Activated CD4-positive, alpha-beta T cell treated with anti-CD3 and anti-CD28 coated beads, Interleukin-2, Interleukin-6, amounts not matched to agents 100 ng/mL and 50 ng/mL, durations not matched to agents 16 hours and 8 hours (primary cell): ENCODE measurements at places on chromosomes 6 and 20.

DNA sequence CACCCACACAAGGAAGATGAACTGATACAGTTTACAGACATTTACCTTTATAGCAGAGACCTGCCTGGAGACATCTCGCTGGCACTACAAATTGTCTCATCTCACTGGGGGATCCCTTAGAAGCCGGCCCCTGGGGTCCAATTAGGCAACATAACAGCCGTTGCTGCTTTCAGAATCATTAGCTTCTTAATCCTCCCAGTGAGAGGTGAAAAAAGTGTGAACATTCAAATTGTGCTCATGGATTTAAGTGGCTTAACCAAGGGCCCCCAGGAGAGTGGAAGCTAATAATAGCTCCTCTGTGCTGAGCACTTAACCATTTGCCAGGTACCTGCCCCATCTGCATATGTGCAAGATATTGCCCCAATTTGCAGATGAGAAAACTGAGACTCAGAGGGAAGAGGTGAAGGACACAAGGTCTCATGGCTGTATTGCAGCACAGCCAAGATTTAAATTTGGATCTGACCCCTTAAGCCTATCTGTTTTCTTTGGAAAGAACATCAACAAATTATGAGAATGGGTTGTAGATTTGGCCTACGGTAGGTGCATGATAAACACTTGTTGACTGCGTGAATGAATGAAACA lies 101.0 kb downstream of the EYA2 start:
- DNase-seq: no peak

- DNase-seq: no peak
These were observed 117.7 kb downstream of the PLEKHG1 start for GRCh38 chr6:150717419-150717818.

- no peak for DNase-seq
These were observed 12.0 kb upstream of the MRPS10 start for GRCh38 chr6:42229506-42230119.

GRCh38 chr6:86563197-86563596 lies 374.1 kb upstream of the HTR1E start:
- no peak for DNase-seq

DNA sequence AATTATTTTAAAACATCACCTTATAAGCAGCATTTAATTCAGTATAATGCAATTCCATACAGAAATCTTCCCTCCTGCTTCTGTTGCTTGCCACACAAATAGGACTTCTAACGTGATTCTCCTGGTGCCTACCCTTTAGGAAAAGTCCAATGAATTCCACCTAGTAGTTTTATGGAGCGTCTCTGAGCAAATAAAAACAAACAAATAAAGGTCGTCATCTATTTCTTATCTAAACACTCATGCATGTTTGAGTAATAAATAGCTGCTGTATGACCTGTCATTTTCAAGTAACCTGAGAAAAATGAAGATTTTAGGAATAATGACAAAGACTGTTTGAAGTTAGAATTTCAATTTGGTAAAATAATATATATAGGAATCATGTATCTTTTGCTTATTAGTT lies 102.7 kb downstream of the BMP5 start:
- DNase-seq: no peak

DNA sequence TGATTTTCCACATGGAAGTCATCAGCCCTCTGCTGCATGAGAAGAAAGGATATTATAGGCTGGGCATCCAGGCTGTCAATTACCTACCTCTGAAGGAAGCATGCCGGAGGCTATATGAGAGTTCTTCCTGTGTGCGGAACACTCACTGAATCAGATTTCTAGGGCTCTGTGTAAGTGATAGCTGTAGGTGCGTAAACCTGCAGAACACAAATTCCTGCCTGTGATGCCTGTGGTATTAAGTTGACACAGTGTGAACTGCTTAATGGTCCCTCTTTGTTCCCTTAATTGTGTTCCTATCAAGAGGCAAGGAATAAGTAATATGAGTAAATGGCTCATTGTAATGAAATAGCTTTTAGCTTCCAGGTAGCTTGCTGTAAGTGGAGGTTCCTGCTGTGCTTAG lies 103.3 kb downstream of the ANKS1A start:
- no peak for DNase-seq

DNA sequence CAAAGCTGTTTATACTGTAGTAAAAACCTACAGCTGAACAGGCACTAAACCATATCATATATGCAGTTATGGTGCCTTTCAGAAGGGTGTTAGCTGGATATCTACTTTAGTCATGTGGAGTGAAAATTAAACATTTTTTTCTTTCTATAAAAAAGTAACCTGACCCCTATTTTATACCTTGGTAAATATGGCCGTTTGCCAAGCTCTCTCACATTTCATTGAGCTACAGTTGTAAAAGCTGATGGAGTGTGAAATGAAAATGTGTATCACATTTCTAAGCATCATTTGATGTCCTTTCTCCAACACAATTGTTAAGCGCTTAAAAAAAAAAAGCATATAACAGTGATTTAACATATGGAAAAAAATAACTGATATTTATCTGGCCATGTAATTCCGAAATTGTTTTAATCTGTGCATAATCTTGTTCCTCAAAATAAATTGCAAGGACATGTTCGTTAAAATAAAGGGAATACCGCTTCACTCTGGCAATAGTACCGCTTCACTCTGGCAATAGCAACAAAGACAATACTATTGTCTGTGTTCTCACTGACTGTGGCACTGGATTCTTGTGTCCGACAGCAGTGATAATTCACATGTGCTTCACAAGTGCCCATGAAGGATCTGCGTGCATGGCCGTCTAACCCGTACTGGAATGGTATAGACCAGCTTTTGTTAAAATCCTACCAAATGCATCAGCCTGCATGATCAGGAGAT lies 391.8 kb upstream of the SOX4 start:
- no peak for DNase-seq

DNA sequence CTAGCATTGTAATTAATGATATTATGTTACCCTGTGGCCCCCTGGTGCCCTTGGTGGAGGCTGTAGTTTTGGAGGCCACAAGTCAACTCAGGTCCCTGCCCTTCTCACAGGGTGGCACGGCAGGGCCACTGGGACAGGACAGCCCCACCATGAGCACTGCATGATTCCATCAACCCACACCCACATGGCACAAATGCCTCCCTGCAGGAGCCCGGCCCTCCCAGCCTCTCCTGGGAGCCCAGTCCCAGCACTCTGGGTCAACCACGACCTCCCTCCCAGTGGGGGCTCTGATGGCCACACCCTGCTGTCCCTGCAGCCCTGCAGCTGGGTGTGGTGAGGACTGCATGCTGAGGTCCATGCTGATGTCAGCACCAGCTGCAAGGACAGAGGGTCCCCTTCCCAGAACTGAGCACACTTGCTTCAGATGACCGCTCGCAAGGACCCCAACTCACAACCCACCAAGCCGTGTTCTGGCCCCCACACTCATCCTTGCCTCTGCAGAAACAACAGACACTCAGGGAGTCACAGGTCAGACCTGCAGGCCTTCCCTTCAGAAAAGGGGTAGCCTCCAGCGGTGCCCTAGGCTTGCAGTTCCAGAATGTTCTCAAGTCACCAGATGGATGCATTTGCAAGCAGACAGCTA lies 15.7 kb upstream of the CST7 start:
- DNase-seq: no peak

DNA sequence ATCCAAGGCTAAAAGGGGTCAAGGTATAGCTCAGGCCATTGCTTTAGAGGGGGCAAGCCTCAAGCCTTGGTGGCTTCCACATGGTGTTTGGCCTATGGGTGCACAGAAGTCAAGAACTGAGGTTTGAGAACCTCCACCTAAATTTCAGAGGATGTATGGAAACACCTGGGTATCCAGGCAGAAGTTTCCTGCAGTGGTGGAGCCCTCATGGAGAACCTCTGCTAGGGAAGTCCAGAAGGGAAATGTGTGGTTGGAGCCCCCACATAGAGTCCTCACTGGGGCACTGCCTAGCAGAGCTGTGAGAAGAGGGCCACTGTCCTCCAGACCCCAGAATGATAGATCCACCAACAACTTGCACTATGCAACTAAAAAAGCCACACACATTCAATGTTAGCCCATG lies 678.7 kb upstream of the ADGRB3 start:
- no peak for DNase-seq

GRCh38 chr20:35988910-35989463 lies 20.6 kb downstream of the CNBD2 start:
- no peak for DNase-seq

- DNase-seq: no peak
These were observed 363.9 kb downstream of the UTRN start for GRCh38 chr6:144649085-144649484.

DNA sequence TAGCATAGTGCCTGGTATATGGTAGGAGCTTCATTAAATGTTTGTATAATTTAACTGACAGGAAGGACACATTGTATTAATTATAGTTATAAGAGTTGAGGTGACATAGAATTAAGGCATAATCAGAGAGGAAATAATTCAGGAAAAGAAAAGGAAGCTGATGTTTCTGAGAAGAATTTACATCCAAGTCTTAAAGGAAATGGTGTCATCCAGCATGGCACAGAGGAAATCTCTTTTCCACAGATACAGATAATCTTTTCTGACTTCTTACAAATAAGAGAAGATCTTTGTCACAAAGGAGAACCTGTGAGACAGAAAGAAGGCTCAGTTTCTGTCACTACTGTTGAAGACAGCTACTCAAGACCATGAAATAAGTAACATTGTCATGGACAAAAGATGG lies 222.5 kb downstream of the GJA1 start:
- no peak for DNase-seq

- peak; percentile 76 for DNase-seq
These were observed at the start of gene SLC2A4RG for GRCh38 chr20:63739130-63740069. Gene SLC2A4RG, plus strand, starts transcription at chr20:63739776. Its CDS starts 137 bp downstream, at chr20:63739913.

DNA sequence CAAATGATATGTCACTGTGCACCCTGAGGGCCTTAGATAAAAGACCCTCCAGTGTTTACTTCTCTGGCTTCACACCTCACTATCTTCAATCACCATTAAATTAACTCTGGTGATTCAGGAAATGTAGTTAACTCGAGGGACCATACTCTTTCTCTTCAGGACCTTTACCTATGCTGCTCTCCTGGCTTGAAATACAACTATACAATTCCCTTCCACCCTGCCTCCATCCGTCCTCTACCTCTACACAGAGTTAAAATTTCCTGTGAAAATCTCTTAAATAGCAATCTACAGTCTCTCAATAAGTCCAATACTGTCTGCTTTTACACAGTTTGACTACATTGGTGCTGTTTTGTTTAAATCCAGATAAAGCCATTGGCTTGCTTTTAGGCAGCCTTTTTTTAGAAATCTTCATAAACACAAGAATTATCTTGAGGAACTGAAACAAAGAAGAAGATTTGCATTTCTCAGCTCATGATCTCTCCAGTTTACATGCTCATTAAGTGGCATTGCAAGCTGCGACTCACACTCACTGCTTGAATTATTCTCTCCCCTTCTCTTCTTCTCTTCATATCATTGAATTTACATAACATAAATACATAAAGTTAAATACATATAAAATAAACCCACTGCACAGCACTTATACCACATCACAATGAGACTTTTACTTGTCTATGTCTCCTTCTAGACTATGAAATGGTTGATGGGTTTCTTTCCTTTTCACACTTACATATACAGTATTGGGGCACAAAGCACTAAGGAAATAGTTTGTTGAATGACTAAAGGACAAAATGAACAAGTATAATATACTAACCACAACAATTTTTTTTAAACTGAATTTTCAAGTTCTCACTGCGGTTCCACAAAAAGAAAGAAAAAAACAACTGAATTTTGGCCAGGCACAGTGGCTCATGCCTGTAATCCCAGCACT lies 239.0 kb upstream of the KCNQ5 start:
- DNase-seq: no peak

- DNase-seq: no peak
These were observed 19.1 kb upstream of the PRDM1 start for GRCh38 chr6:106066989-106067388.

- no peak for DNase-seq
These were observed 17.5 kb upstream of the SPDEF start for GRCh38 chr6:34573567-34574183.

DNA sequence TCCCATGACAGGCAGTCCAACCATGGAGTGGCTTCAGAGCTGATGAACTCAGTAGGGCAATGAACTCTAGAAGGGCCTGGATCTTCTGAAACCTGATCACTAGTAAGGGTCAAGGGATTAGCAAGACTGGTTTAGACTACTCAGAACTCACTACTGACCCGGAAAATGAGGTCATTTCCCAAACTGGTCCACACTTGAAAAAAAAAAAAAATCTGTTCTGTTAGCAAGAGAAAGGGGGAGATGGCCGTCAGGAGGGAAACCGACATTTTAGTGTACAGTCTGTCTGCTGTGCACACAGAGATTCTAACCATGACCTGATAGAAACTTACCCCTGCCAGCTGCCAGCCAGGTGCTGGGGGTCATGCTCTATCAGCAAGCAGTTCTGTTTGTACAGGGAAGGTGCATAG lies 262.4 kb upstream of the AGPAT4 start:
- no peak for DNase-seq

DNA sequence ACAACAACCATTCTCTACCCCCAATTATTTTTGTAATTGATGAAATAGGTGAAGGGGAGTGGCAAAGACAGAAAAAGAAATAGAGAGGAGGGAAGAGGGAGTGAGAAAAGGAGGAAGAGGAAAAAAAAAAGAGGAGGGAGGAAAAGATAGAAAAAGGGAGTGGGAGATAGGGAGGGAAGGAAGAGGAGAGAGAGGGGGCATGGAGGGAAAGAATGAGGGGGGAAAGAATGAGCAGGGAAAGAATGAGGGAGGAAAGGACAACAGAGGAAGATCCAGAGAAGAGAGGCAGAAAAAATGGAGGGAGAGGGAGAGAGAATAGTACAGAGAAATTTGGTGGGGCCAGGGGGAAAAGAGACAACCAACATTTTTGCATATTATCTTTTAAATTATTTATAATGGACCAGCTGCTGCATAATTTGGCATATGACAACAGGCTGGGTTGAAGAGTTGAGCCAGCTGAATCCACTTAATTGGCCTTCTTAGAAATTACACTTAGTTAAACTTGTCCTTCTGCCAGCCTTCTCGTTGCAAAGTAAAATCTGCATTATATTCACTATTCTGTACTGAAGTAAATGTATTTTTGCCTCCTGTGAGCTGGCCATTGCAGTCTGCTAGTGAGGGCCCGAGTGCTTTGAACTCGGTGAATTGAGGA lies 101.0 kb downstream of the ARHGAP18 start:
- DNase-seq: no peak

GRCh38 chr20:41176711-41177552 lies 39.6 kb downstream of the PLCG1 start:
- no peak for DNase-seq

DNA sequence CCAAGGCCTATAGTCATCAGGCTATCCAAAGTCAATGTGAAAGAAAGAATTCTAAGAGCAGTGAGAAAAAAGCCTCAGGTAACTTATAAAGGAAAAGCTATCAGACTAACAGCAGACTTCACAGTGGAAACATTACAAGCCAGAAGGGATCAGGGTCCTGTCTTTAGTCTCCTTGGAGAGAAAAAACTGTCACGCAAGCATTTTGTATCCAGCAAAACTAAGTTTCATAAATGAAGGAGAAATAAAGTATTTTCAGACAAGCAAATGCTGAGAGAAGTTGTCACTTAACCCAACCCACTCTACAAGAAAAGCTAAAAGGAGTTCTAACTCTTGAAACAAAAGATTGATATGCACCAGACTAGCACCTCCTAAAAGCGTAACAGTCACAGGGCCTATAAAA lies 28.1 kb downstream of the CITED2 start:
- DNase-seq: no peak
